ENCODE measurements at places on chromosomes 2 and 18.

- no peak for DNase-seq
These were observed 180.3 kb upstream of the TACR1 start for GRCh38 chr2:75379476-75380210.

- no peak for DNase-seq
These were observed 475.3 kb upstream of the RAB12 start for GRCh38 chr18:8133888-8134287.

- DNase-seq = no peak
These were observed 9.0 kb downstream of the TMEM214 start for GRCh38 chr2:27041752-27042151.

GRCh38 chr2:86309966-86310365 lies 27.5 kb downstream of the REEP1 start:
- no peak for DNase-seq

GRCh38 chr2:218876562-218877219 lies 4.0 kb upstream of the WNT10A start:
- DNase-seq = peak; percentile 82

DNA sequence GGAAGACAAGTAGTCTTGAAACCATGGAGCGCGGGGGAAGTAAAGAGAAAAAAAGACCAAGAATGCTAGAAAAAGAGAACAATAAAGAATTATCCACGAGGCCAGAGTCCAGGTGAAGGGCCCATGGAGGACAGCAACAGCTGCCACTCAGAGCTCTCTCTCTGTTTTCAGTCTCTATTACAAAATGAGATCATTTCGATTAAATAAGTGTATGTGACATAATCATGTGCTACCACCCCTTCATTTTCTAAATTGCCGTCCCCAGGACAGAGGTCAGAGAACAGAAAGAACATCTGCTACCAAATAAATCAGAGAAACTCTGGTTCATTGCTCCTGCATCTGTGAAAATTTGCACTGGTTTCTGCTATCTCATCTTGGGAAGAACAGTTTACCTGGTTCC lies 838.7 kb downstream of the RNF144A start:
- no peak for DNase-seq

DNA sequence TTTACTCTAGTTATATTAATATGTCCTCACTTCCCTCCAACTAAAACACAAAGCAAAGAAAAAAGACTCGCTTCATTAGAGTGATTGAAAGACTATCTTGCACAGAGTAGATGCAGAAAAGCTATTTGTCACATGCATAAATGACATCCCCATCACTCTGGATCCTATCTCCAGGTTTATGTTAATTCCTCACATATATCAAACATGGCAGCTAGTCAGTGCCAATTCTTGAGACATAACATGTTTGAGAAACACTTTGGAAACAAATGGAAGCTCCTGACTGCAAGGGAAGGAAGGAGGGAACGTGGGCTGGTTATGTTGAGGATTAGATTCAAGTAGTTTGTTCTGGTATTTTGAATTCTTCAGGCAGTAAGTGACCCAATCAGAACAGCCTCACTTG lies 89.8 kb upstream of the BCL2L11 start:
- no peak for DNase-seq

DNA sequence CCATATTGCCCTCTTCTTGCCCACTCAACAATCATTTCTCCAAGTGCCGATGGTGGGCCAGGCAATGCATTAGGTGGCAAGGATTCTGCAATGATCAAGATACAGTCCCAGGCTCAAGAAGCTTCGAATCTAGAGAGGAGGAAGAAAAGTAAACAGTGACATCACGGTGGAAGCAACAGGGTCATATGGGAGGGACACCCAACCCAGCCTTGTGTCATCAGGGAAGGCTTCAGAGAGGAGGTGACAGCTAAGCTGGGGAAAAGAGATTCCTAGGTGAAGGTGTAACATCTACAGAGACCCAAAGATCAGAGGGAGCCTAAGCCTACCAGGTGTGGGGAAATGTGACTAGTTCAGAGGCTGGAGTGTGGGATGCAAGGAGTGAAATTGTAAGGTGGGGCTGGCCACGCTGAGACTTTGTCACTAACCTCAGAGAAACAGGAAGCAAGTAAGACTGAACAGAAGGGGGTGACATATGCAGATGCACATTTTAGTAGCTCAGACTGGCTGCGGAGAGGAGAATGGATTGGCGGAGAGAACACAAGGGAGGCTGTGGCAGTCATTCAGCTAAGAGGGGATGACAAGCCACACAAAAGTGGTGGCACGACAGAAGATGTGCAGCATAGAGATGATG lies 104.9 kb downstream of the ANKRD44 start:
- DNase-seq = no peak

DNA sequence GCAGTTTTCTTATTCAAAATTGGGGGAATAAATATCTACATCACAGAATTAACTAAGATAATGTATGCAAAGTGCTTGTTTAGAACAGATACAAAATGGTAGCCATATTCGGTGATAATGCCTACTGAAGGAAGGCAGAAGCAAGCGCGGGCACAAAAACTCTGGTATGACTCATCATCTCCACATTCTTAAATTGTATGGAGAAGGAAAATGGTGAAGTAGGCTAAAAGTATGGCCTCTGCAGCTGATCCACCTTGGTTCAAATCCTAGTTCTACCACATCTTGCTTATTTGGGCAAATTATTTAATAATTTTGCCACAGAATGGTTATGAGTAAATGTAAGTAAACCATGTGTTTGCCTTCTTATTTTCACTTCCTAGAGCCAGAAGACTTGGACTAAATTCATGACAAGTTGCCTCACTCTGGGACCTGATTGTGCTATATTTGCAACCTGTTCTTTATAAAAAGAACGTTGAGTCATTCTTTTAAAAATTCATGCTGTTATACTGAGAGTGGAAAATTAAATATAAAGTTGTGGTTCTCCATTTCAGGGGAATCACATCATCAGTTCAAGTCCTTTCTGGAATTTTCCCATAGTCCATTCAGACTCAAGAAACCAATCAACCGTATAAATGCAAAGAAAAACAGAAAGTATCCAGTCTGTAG lies 9.0 kb upstream of the CDK15 start:
- DNase-seq = no peak
